ENCODE measurements at places on chromosomes 6 and 20.

- no peak for DNase-seq
These were observed 1.4 kb upstream of the STX11 start for GRCh38 chr6:144148886-144149285.

DNA sequence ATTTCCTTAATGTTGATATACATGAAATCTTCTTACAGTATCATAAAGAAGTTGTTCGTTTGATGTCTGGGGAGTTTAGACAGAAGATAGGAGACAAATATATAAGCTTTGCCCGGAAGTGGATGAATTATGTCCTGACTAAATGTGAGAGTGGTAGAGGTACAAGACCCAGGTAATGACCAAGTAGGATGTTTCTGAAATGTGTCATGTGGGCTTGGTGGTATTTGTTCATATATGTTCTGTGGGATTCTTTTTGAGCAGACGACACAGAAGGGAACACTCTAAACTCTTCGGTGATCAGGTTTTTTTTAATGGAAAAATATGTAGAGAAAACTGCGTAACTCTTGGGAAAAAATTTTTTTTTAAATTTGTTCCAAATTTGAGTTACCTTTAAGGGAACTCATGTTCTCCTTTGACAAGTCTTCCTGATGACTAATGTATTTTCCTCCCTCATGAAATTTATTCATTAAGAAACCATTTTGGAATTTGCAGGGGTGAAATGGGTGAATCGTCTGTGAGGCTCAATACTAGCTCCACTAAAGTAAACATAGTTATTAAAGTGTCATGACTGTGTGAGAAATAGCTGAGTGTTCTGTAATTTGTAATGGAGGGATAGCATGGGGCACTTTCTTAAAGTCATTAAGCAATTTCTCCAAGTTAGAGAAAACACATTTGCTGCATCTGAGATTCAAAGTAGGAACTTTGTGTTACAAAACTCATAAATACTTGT, 100.6 kb downstream of the MAP3K4 start:
- no peak for DNase-seq

GRCh38 chr20:20472684-20473274, 104.9 kb downstream of the INSM1 start:
- DNase-seq: no peak

GRCh38 chr6:42509765-42510164, 54.1 kb upstream of the UBR2 start:
- no peak for DNase-seq

DNA sequence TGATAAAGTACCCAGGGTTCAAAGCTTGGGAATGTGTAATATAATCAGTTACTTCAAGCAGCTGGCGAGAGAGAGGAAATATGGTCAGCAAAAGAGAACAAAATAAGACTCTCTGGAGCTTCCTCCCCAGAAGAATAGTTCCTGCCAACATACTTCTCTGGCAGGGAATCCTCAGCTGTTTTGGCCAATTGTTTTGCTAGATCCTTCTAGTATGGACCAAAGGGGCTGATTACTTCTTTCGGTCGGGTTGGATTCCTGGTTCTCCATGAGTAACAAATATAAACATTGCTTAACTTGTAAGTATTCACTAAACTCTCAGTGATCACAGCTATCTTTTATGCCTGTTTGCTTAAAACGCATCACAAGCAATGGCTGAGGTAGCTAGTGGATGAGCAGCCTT, 31.4 kb upstream of the FBXO9 start:
- DNase-seq: no peak

- no peak for DNase-seq
These were observed 368.4 kb downstream of the THBS2 start for GRCh38 chr6:168885196-168885595.

DNA sequence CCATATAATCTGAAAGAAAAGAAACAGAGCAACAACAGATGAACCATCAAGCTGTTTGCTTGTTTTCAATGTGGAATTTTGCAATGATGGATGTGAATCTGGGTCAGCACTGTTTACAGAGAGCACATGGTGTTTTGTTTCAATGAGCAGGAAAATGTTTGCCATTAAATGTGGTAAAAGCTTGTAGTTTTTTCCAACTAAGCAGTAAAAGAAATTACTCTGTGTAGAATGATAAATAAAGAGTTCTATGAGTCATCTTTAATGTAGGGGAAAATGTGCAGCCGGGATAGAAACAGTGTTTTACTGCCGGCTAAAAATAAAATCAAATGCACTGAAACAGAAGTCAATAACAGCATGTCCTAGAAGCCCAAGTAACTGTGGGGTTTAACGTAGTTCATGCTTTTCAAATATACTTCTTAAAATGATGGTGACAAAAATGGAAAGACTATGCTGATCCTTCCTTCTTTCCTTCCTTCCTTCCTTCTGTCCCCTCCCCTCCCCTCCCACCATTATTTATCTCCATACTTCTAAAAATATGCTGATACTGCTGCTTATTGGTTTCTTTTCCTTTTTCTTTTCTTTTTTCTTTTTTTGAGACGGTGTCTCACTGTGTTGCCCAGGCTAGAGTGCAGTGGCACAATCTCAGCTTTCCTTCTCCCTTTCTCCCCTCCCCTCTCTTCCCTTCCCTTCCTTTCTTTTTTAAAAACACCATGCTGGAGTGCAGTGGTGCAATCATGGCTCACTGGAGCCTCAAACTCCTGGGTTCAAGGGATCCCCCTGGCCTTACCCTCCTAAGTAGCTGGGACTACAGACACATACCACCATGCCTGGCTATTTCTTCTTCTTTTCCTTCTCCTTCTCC, 6.3 kb upstream of the NAA20 start:
- no peak for DNase-seq

DNA sequence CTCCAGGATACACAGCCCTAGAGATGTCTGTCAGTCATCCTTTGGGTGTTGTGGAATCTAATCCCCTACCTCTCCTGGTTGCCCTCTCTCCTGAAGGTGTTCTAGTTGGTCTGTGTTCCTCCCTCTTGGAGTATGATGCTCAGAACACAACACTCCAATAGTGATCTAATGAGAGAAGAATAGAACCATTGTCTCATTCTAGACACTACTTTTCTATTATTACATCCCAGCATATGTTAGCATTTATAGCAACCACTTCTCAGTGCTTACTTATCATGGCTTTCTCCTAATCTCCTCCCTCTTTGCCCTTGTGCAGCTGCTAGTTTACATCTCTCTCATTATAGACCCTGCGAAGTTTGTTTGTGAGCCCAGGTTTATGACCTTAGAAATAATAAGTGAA, 109.0 kb downstream of the UNC5CL start:
- no peak for DNase-seq

- no peak for DNase-seq
These were observed 20.2 kb upstream of the HLA-DOA start for GRCh38 chr6:33029328-33030184.

DNA sequence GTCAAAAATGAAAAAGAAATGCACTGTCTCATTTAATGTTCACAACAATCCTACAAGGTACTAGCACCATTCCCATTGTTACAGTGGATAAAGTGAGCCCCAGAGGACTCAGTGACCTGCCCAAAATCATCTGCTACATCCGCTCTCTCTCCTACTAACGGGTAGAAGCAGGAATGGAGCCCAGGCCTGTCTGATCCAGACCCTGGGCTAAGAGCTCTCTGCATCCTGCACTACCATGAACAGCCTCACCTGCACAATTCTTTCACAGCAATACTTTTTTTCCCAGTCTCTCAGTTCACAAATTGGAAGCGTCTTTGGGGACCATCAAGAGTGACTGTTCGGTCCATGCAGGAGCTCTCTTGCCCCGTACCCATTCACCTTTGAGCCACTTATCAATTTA, 31.2 kb downstream of the ATP9A start:
- DNase-seq: no peak

DNA sequence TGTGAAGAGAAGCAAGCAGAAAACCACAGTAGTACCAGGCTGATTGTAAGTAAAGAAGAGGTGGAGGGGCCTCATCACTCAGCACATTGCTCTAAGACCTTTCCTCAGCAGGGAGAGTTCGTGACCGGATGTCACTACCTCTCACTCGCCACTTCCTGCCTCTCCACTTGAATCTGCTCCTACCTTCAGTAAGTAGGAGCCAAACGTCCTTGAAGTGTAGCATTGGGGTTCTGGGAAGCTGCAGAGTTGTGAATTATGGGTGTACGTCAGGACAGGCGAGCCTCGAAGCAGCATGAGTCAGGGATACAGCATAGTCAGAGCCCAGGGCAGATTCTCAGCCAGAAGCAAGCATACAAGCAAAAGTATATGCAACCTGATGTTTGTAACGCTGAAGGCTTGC, 224.9 kb downstream of the PHACTR1 start:
- DNase-seq: no peak

GRCh38 chr20:21522481-21523280, 8.8 kb upstream of the NKX2-2 start:
- DNase-seq: peak; percentile 64

- DNase-seq: no peak
These were observed 84.3 kb downstream of the CARMIL1 start for GRCh38 chr6:25363427-25363826.

GRCh38 chr6:33677143-33677660, 34.3 kb downstream of the UQCC2 start:
- DNase-seq: no peak

Measured in type B pancreatic cell (in vitro differentiated cells).